HT1080 (cell line): ENCODE measurements at places on chromosomes 3 and 15. TPM values are rescaled to one million over a fixed set of nuclear protein-coding genes. Genes with fewer than 3 reads are reported as not detected.

GRCh38 chr3:149180057-149180573, 41.5 kb downstream of the CP start:
- DNase-seq: peak; percentile 100

- no peak for DNase-seq
Measured at GRCh38 chr15:43346305-43346704, 15.9 kb upstream of the LCMT2 start.

FOXL2 gene
- total RNA-seq: not detected in 2 replicates

GRCh38 chr3:10845839-10846656, 30.0 kb downstream of the SLC6A11 start:
- DNase-seq: no peak

GRCh38 chr3:123971406-123971805, 10.4 kb upstream of the CCDC14 start:
- no peak for DNase-seq
